CD8-positive, alpha-beta memory T cell (primary cell): ENCODE measurements at places on chromosomes 1 and 21.

DNA sequence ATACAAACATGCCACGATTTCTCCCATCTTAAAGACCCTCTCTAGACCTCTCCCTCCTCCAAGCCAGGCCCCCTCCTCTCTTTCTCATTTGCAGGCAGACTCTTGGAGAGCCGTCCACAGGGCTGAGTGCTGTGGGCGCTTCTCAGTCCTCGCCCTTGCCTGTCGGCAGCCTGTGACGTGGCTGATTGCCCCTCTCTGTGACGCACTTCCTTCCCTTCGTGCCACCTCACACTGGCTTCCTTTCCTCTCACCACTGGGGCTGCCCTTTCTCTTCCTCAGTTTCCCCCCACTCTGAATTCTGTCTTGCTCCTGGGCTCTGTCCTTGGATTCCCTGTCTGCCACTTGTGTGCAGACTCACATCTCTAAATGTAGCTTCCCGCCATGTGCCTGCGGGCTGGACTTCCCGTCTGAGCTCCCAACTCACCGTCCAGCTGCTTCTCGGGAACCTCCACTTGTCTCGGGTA lies 227.2 kb downstream of the CAMTA1 start:
- DNase-seq: no peak

DNA sequence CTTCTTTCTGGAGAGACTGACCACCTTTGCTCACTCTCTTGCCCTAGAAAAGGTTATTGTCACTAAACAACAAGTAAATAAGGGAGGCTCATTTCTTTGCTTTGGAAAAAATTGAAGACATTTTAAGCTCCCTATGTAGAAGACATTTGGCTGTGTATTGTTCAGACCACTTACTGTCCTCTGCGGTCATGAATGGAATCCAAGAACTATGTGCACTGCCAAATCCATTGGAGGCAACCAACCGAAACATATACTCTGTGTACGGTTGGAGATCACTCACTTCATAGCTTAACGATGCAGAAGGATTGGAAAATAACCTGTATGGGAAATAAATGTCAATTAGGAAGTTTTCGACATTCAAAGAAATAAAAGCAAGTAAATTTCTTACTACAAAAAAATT lies 332.8 kb downstream of the KCTD3 start:
- DNase-seq: no peak

- DNase-seq: no peak
Observed at GRCh38 chr1:20164694-20165202, 21.1 kb upstream of the UBXN10 start.

- peak; percentile 41 for DNase-seq
Observed at GRCh38 chr1:185670187-185670627, 64.0 kb upstream of the HMCN1 start.

GRCh38 chr1:27527223-27527889 lies 37.4 kb upstream of the WASF2 start:
- peak; percentile 77 for DNase-seq

GRCh38 chr1:200845360-200845759 lies 27.4 kb upstream of the GPR25 start:
- DNase-seq: no peak

DNA sequence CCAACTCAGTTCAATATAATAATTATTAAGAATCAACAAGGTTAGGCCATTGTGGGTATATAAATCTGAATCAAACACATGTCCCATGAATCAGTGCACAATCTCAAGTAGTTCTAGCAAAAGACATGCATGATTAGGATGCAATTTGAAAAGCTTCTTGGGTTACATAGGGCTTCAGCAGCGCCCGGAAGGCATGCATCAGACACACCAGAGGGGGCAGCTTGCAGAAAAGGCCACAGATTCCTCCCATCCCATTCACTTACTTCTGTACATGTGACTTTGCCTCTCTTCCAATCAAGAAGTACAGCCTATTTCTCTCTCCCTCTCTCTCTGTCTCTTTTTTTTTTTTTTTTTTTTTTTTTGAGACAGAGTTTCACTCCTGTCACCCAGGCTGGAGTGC lies 91.8 kb downstream of the KCNN3 start:
- DNase-seq: no peak

DNA sequence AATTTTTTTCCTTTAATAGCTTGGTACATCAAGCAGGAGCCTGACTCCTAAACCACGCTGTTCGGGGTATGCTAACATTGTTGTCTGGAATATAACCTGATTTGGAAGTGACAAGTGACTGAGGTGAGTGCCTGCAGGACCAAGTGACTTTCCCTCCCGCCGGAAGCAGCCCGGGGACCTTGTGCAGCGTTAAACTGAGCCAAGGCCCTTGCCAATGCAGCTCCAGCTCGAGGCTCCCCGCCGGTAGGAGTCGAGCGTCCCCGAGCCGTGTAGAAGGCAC lies 716 bp upstream of the MTARC1 start:
- no peak for DNase-seq

GRCh38 chr1:62784509-62785365 lies 805 bp downstream of the ATG4C start:
- no peak for DNase-seq
